ENCODE measurements at places on chromosomes 2 and 18.
A peak's percentile ranks its signal among the peaks of the same experiment; 100 is the strongest.

- DNase-seq: no peak
Measured at GRCh38 chr2:232309592-232309991, 69.0 kb upstream of the ALPP start.

DNA sequence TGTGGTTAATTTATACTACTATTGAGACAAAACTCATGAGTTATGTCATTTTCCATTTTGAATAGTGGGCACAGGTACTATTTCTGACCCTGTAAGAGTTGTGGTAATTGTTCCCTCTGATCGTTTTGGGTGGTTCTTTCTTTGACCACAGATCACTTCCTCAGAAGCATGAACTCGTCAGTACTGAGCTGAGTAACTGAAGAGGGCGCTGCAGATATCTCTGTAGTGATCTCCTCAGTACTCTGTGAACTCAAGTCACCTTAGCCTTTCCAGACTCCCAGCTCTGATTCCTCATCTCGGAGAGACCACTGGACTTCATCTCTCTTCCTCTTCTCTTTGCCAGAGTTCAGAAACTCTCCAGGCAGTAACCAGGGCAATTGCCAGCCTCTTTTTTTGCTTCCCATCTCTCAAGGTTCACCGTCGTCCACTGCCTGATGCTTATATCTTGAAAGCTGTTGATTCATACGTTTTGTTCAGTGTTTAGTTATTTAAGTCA, 9.4 kb upstream of the IL1RL1 start:
- DNase-seq: no peak

DNA sequence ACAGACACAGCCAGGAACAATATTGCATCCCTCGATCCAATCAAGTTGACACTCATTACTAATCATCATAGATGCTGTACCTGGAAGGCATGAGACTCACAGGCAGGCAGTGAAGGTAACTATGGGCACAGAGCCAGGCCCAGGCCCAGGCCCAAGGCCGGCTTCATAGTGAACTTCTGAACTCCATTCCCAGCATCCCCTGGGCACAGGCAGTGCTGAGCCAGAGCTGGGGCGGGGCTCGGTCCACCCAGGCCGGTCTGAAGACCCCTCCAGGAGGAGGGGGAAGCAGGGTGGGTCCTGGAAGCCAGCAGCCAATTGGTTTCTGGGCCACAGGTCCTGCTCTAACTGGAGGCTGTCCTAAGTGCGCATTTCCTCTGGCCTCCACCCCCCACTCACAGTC, 37.6 kb downstream of the MLPH start:
- DNase-seq: no peak

- no peak for DNase-seq
Measured at GRCh38 chr2:133286326-133286922, 281.8 kb downstream of the NCKAP5 start.

DNA sequence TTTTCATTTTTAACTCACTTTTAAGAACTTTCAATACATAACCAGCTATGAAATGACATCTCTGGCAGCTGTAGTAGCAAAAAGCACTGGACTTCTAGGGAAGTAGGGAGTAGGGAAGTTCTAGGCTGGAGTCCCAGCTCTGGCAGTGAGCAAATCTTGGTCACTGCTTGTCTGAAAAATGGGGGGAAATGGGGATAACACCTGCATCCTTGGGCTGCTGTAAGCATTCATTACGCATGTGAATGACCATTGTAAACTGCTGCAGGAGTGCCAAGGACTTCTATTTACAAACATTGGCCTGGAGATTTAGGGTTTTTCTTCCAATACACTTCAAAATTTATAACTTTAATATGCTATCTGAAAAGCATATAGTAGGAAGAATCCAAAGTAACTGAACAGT, 972 bp upstream of the MPP4 start:
- DNase-seq: no peak

DNA sequence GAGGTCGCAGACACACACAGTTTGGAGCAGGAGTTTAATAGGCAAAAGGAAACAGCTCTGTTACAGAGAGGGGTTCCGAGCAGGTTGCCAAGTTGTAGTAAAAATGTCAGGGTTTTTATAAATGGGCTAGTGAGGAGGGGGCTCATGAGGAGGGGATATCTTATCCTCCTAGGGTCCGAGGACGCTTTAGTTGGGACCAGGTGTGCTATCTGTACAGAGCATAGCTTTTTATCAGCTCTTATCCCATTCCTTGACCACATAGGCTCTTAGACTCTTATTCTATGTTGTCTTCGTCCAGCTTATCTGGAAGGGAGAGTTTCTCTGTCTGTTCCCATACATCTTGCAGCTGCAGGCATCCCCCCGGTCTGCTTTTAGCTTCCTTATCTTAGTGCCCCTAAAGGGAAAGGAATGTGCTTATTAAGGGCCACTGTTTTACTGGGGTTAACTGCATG, 44.7 kb downstream of the PDK1 start:
- no peak for DNase-seq

- DNase-seq: no peak
Measured at GRCh38 chr2:62643100-62643471, 62.4 kb upstream of the EHBP1 start.

GRCh38 chr2:95530734-95531133, 46.2 kb upstream of the TRIM43B start:
- no peak for DNase-seq

- no peak for DNase-seq
Measured at GRCh38 chr2:9160732-9161131, 45.9 kb upstream of the ASAP2 start.

GRCh38 chr2:201273330-201273983, 13.1 kb downstream of the CASP8 start:
- DNase-seq: no peak

- peak; percentile 20 for DNase-seq
Measured at GRCh38 chr18:55968550-55968949, 380.6 kb upstream of the TCF4 start.

GRCh38 chr2:109139865-109140396, 10.9 kb downstream of the SH3RF3 start:
- DNase-seq: no peak

DNA sequence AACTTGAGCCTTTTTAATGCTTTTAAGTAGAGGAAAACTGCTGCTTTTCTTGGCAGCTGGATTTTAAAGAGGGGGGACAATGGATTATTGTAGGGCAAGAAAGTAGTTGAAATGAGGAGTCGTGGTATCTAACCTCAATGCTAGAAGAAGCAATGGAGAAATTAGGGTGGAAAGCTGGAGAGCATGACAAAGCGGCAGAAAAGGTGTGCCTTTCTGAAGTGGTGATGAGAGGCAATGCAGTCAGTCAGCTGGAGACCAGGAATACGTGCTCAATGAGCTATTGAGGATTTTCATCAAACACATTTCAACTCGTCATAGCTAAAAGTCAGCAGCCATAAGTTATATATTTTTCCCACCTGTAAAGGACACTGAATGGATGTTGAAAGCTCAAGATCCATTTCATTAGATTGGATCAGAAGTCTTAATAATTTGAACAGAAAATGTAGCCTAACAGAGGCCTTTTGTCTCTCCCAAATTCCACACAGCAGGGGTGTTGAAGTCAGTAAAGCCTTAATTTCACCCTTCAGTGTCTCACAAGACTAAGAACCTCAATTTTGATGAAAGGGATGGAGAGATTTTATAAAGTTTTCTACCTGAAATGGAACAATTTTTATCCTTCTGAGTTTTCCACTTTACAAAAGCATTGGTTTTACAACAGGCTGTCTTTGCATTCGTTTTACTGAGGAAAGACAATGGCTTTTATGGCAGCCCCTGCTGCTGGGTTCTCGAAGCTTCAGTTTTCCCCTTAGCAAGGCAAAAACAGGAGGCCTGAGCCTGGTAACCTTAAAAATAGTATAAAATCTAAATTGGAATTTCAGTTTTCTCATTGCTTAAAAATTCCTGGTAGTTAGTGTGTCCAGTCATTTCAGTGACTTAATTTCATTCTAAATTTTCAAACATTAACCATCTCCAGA, 131.1 kb downstream of the CCDC102B start:
- DNase-seq: no peak

GRCh38 chr2:165193178-165193777, 10.6 kb downstream of the SCN3A start:
- no peak for DNase-seq

GRCh38 chr2:241234962-241235740, 46.7 kb downstream of the ANO7 start:
- DNase-seq: no peak

GRCh38 chr2:98558852-98559530, 49.3 kb downstream of the COA5 start:
- no peak for DNase-seq

GRCh38 chr2:45713136-45713535, 61.7 kb downstream of the PRKCE start:
- no peak for DNase-seq

DNA sequence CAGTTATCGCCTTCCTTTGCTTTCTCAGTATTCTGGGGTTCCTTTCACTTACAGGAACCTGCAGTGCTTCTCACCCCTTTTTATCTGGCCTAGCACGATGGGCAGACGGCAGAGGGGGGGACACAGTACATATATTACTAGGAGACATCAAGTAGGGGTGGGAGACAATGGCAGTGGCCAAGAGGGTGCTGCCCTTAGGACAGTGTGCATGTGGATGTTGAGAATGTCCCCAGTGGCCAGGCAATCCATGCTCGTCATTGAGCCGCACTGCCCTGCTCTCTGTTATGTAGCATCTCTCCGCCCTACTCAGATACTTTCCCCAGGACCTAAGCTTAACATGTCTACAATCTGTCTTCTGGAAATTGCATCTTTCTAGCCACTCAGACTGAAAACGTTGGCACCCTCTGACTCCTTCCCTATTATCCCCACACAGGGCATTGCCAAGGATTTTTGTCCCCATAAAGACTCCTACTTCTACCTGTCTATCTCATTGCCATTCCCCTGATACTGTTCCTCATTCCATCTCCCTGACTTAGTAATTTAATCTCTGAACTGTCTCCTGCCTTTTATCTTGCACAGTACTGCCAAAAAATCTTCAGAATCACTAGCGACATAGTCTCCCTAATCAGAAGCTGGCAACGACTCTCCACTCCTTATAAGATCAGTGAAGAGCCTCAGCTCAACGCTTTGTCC, 6.6 kb downstream of the DSG2 start:
- DNase-seq: no peak

DNA sequence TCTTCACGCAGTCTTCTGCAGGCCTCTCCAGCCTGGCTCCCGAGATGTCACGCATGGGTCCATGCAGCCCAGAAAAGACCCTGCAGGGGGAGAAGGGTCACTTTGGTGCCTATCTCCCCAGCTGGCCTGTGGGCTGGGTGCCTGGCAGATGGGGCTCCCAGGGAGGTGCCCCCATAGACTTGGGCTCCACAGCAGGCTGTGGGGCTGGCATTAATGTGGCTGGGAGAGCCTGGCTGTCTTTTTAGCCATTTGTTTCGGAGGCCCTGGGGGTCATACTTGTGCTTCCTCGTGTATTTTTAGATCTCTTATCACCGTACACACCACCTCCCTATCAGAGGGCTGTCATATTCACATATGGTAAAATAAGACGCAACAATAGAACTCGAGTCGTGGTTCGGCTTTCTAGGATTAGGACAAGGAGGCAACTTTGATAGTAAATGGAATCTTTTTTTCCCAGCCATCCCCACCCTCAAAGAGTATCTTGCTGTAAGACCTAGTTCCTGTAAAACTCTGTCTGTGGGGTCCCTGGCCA, 74.5 kb downstream of the LRRFIP1 start:
- no peak for DNase-seq

DNA sequence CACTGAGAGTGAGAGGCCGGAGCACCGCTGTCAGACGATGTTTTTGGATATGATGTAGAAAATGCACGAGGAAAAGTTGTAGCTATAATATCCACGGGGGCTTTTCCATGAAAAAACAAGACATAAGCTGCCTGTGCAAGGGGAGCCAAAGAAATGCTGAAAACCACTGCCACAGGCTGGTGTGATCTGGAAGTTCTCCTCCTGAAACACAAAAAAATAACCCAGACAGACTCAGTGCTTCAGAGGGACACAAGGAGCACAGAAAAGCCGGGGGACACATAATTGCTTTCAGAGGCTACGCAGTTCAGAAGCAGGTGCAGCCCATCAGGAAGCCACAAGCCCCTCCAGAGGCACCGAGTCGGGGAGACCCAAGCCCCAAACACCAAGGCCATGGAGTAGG, 98.2 kb downstream of the ZNF516 start:
- DNase-seq: no peak

GRCh38 chr18:1104181-1104881, 199.7 kb downstream of the ADCYAP1 start:
- DNase-seq: peak; percentile 17

- peak; percentile 72 for DNase-seq
Measured at GRCh38 chr2:37916512-37917082, 8.5 kb upstream of the RMDN2 start.

- DNase-seq: no peak
Measured at GRCh38 chr2:45885171-45885621, 233.7 kb downstream of the PRKCE start.

DNA sequence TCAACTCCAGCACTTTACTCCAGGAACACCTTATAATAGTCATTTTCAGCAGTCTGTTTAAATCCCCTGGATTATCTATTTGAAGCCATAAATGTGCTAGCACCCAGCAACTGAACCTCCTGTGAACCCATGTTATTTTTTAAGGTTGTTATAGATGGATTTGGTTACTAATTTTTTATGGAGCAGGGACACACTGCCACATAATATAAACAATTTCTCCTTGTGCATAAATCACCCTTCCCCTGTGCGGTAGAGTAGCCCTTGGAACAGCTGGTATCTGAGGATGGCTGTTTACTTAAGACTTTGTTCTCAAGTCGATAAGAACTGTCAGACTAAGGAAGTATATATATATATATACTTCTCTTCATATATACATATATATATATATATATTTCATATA, 367.4 kb downstream of the EPHA4 start:
- DNase-seq: no peak

DNA sequence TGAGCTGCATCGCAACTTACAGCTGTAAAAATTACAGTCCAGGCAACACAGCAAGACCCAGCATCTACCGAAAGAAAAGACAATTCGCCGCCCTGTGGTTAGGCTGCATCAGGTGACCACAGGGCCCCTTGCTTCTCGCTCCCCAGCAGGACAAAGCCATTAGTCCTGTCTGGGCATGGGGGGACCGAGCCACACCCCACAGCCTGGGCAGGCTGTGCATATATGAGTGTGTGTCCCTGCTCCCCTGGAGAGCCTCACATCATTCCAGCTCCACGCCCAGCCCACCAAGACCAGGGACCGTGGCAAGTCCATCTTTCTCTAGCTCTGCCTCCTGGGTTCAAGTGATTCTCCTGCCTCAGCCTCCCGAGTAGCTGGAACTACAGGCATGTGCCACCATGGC, 33.9 kb downstream of the SNORC start:
- no peak for DNase-seq

- DNase-seq: no peak
Measured at GRCh38 chr2:113677330-113677729, 50.3 kb downstream of the RABL2A start.
